ENCODE measurements at places on chromosomes 11 and 22. TPM values are rescaled to one million over a fixed set of nuclear protein-coding genes. Genes with fewer than 3 reads are reported as not detected.

The HMGXB4 gene
- 36.8 TPM for total RNA-seq

The CXCR5 gene
- 4.7 TPM for total RNA-seq

The TYR gene
- total RNA-seq, result not detected

DNA sequence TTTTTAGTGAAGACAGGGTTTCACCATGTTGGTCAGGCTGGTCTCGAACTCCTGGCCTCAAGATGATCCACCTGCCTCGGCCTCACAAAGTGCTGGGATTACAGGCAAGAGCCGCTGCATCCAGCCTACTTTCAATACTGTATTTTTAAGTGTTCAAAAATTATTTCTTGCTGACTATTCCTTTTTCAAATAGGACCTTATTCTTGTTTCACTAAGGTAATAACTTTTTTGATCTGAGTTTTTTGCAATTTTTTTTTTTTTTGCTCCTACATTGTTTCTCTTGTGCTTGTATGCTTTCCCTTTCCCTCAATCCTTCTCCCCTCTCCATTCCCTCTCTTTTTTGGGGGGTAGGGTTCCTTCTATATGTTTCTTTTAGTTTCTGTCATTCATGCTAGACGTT is 73.1 kb downstream of the FAM168A start:
- DNase-seq, result no peak

- no peak for DNase-seq
These were observed 624.4 kb downstream of the BRD1 start for GRCh38 chr22:49203091-49203858.

DNA sequence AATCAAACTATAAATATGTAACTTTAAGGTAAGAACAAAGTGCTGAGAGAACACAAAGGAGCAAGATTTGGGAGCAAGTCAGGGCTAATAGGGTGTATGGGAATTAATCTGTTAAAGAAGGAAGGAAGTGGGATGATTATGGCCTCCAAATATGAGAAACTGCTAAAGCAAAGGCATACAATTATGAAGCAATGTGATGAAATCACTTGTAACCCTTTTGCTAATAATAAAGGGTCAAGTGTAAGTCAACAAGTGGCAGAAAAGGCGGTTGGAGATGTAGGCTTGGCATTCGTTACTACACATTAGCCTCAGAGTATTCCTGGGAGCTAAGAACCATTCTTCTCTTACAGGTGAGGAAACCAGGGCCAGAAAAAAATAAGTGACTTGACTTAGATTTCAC is 1002.3 kb upstream of the TENM4 start:
- DNase-seq, result no peak

DNA sequence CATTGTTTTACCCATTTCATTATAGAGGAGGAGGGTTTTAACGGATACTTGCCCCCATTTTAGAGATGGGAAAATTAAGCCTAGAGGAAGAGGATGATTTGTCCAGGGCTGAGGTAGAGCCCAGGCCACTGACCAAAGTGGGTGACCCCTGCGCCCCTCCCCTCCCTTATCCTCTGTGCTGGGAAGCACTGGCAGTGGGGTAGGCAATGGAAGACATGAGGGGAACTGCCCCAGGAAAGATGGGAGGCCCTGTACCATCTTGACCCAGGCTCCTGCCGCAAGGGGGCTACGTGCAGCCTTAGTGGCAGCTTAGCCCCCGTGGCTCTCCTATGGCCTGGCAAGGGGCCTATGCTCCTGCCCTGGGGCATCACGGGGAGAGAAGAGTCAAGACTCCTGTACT is 76.4 kb upstream of the MYOD1 start:
- no peak for DNase-seq

DNA sequence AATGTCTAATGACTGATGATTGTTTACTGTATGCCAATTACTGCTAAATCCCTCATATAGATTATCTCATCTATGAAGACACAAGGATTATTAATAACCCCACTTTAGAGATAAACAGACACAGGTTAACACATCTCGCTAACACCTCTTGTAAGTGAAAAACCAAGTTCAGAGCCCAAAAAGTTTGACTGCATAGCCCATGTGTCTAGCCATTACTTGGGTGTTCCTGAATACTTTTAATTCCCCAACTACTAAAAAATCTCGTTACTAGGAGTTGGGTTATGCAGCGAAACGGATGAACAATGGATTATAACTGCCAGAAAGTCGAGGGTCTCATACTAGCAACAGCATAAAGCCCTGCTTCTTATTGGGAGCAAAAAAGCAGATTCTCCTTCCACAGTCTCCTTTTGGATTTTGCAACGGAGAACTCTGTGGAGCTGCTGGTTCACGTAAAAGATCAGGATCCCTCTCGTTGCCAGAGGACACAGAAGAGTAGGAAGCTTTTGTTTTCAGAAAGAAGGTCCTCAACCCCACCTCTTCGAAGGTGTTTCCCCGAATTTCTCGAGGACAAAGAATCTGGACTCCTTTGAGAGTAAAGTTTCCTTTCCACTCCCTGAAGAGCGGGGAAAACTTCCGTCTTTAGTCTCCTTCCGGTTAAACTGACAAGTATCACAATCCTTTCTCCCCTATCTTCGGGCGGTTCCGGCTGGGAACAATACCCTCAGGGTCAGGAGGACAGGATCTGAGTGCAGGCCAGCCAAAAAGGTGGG is 979 bp downstream of the ZBED5 start:
- no peak for DNase-seq

DNA sequence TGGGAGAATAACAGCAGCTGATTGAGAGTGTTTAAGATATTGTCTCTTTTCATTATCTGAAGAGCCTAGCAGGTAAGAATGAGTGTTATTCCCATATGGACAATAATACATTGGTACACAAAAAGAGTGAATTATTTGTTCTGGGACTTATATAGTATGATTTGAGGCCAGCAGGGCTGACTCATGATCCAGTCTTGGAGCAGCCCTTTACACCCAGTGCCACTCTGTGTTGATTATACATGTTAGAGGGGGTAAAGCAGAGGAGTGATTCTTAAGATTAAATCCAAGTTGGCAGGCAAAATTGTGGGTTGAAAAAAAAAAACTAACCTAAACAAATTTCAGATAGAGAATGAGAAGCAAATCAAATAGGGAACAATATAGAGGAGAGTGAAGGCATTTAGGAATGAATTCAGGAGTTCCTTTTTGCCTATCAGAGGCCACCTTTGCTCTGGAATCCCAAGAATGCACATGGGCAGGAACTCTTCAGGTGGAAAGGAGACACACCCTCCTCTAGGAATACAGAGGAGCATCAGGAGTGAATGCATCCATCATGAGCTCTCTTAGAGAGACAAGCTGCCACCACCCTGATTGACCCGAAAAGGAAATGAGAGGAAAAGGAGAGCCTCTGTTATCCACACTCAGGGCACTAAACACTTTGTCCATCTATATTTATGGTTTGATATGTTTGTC is 19.2 kb upstream of the MRGPRX1 start:
- DNase-seq, result no peak

GRCh38 chr11:41306431-41306830 is 153.0 kb downstream of the LRRC4C start:
- DNase-seq, result no peak

DNA sequence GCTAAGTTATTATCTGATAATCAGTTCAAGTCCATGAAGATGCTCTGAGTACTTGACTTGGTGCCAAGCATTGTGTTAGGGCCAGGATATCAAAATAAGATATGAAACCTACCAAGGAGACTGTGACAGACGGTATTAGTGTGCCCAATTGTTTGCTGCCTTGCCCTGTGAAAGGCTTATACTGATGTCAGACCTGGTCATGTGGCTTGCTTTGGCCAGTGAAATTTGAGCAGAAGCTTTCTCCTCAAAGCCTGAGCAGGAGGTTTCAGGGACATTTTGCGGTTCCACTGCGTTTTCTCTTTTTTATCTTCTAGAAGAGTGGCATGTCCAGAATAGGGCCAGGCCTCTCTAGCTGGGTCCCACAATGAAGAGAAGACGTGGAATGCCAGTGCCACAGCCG is 15.8 kb upstream of the PKNOX2 start:
- DNase-seq, result no peak

DNA sequence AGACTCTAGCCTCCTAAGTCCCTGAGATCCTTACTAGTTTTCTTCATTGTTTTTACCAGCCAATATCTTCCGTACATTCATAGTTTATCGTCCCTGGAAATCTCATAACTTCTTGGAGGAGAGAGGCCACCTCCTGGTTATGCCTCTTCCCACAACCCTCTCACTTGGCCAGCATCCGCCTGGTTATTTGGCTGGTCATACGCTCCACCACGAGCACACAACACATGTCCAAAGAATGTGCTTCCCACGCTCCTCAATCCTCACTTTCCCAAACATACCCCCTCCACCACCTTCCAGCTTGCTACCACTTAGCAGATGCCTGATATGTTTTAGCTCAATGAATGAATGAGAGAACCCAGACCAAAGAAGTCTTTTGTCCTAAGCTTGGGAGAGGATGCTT is 83.5 kb upstream of the EIF3D start:
- no peak for DNase-seq

DNA sequence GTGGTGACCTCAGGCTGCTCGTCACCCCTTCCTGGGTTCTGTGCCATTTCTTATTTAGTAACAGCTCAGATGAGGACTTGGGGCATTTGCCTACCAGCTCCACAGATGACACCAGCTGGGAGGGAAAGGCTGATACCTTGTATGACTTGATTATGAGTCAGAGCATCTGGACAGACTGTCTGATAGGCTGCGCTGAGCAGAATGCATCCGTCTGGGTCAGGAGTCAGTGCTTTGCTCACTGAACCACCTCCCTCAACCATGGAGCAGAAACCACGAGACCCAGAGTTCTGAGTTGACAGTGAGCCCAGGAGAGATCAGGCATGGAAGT is 6.8 kb downstream of the ST14 start:
- no peak for DNase-seq

DNA sequence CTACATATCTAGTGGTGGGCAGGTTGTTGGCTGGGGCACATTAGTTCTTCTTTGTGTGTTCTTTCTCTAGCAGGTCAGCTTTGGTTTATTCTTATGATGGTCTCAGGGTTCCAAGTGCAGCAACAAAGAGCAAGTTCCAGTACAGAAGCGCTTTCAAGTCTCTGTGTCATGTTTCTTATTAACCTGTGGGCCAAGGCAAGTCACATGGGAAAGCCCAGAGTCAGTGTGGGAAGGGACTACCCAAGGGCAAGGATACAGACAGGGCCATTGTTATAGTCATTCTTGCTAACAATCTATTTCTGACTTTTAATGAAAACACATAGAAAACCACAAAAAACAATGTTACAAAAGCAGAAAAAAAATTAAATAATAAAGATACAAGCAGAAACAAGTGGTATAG is 754.6 kb downstream of the TBC1D22A start:
- no peak for DNase-seq

All from T-cell (primary cell).